Stimulated activated CD4-positive, alpha-beta T cell treated with anti-CD3 and anti-CD28 coated beads, Interleukin-12 subunit alpha, Interleukin-12 subunit beta, amount 100 ng/mL, for 4 hours (primary cell): ENCODE measurements at places on chromosomes 2 and 18.

DNA sequence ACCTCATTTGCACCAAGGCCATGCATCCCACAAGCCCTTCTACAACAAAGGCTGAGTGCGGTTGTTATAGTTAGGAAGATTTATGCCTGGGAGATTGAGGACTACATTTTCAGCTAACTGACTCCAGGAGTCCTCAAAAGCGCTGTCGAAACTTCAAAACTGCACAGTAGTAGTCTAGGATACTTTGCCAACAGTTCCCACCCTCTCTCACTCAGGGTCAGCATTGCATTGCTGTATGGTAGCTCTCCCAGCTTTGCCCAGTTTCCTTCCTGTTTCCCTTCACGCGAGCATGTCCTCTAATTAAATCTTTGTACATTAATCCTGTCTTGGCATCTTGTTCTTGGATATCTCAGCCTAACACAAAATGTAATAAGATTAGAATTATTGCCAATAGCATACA lies 420.6 kb upstream of the UBE2E3 start:
- DNase-seq, result no peak

- DNase-seq, result no peak
Measured at GRCh38 chr2:42754021-42754775, 9.7 kb downstream of the OXER1 start.

DNA sequence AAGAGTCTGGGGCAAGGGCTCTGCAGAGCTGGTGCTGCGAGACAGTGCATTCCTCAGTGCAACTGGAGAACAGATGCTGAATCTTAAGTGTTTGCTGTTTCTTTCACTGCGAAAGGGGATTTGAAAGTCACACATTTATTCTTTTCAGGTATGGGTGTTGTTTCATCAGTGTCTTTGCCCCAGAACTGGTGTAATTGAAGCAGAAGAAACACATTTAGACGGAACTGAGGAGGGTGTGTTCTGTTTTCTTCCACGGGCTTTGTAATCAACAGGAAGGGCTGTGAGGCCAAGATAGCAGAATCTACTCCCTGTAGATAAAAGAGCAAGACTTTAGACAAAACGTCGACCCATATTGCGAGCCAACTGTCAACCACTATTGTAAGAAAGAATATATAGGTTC lies 151.9 kb downstream of the EPHA4 start:
- no peak for DNase-seq

GRCh38 chr2:189512879-189513278 lies 67.7 kb downstream of the SLC40A1 start:
- DNase-seq, result no peak

GRCh38 chr2:7262727-7263126 lies 345.5 kb downstream of the RNF144A start:
- DNase-seq, result no peak

GRCh38 chr2:159710601-159711180 lies 1.6 kb upstream of the MARCHF7 start:
- DNase-seq, result no peak

GRCh38 chr2:114034742-114035141 lies 144.9 kb downstream of the ACTR3 start:
- no peak for DNase-seq

DNA sequence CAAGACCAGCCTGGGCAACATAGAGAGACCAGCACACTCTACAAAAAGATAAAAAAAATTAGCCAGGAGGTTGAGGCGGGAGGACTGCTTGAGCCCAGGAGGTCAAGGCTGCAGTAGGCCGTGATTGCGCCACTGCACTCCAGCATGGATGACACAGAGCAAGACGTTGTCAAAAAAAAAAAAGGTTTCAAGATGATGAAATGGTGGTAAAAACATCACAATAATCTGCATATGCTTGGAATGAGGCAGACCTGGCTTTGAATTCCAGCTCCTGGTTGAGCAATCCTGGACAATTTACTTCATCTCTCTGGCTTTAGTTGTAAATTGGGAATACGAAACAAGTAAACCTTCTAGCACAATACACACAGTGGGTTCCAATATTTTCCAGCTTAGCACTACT lies 24.1 kb downstream of the USP40 start:
- no peak for DNase-seq

GRCh38 chr2:195813421-195813820 lies 156.4 kb downstream of the SLC39A10 start:
- no peak for DNase-seq

DNA sequence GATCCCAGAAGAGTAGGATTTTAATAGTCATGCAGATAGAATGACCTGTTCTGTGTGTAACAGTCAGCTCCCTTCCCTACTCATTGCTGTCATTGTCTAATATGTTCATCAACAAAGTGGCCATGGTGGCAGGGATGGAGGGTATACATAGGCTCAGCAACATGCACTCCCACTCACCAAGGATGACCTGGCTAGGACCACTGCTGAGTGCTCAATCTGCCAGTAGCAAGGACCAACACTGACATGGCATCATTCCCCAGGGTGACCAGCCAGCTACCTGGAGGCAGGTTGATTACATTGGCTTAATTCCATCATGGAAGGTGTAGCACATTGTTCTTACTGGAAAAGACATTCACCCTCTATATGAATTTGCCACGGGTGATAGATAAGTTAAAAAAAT lies 401.7 kb upstream of the CELF4 start:
- no peak for DNase-seq

DNA sequence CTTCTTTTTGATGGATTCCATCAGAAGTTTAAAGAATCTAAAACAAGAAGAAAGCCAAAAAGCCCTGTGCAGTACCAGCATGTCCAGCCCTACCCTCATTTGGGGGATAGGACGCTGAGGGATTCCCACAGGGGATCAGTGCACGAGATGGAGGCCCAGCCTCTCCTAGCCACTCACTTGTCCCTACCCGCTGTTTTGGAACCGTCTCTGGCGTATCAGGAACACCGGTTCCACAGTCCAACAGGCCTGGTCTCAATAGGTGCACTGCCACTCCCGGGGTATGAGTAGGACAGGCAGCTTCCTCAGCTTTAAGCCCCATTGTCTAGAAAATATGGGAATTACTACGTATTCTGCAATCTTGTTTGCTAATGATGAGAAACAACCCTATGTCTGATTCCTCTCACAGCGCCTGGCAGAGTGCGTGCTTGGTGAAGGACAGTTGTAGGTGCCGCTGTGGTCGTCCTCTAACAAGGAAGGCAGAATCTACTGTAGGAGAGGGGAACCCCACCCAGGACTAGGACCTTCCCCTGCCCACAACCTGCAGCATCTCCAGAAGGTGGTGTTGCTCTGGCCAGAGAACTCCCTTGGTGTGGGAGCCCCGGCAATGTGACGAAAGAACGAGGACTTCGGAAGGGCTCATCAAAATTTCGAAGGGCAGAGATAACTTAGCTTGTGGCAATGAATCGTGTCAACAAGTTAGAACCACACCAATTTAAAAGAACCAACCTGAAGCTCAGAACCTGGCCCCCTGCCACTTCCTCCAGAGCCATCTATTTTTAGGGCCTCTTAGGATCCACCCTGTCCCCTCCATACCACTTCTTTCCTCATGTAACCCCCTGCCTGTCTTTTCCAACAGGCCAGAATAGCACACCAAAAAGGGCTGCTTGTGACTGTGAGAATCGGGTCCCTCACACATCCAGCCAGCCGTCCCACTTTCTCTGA lies 71.7 kb downstream of the POLR1A start:
- DNase-seq, result no peak

DNA sequence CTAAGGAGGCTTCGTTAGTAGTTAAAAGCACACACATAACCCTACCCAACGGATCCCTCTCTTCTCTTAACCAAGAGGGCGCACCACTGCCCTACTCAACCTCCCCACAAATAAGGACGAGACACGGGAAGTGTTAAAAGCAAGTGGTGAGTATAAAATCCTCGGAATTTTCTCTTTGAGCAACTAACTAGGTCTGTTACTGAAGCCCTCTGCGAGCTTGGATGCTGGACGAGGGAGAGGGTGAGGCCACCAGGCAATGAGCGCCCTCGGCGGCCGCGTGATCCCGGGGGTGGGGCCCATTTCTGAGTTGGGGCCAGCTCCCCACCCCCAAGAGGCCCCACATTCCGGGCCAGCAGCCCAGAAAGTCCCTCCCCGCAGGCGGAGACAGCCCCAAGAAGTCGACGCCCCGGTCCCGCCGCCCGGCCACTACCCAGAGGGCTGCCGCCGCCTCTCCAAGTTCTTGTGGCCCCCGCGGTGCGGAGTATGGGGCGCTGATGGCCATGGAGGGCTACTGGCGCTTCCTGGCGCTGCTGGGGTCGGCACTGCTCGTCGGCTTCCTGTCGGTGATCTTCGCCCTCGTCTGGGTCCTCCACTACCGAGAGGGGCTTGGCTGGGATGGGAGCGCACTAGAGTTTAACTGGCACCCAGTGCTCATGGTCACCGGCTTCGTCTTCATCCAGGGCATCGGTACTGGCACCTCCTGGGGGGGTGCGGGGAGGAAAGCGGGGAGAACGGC lies at the start of gene CYBRD1:
CYBRD1 (plus strand) TSS at position 423 of the 736 bp plus-strand sequence; CDS start at position 495, 72 bp downstream.
- no peak for DNase-seq

DNA sequence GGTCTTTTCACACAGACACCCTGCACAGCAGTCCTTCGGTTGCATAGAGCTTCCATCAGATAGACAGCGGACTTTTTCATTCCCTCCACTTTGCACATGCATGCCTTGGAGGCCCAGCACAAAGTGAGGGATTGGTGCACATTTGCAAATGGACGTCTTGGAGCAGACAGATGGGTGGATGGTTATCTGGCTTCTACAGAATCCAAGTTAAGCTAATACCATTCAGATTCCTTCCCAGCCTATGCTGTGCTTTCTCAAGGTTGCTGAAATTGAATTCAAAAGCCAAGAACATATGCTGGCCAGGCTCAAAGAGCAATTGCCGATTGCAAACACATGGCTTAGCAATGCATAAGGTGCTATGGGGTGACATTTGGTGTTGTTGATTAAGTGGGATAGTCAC lies 186.4 kb downstream of the VAPA start:
- no peak for DNase-seq

DNA sequence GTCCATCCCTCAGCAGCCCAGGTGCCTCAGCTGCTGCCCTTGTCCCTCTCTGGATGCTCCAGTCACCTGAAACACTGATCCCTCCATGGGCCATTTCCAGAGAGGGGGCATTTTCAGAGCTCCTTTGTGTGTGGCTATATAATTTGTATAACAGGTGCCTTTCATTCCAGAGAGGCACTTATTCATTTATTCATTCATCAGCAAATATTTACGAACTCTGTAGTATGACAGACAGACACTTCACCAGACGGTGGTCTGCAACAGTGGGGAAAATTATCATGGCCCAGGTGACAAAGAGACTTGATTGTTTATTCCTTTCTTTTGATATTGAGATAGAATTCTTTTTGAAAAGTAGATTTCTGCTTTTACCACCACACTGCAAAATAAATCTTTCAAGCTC lies 361.7 kb downstream of the TMEM182 start:
- no peak for DNase-seq

DNA sequence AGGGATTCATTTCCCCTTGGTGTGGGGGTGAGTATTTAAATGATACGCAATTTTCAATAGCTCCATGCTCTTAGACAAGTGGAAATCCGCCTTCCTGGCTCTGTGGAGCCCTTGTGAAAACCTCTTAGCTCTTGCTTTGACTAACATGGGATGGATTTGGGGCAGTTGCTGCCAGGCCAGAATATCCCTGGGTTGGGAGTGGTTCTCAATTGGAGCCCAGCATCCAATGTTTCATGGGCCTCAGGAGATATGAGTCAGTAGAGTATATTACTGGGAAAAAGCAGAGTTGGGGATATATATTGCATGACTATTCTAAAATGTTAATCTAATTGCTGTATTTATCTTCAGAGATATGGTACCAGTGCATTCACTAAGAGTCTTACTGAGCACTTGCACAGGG lies 104.4 kb upstream of the IL1R2 start:
- DNase-seq, result no peak

GRCh38 chr18:12679183-12679786 lies 21.4 kb upstream of the SPIRE1 start:
- no peak for DNase-seq

DNA sequence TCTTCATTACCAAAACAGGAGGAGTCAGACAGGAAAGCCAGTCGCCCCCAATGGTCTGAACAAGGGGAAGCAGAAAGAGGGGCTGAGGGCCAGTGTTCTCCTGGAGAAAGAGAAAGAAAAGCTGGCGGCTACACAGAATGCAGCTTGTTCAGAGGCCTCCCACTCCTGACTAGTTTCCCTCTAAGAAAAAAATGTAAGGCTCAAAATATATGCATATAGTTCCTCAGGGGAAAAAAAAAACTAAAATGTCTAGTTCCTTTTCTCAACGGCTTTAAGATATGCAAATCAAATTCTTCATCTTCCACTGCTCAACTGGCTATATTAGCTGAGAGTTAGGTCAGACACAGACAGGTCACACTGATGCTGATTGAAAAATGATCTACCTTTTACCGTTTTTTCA lies 18.6 kb downstream of the MBOAT2 start:
- DNase-seq, result no peak

DNA sequence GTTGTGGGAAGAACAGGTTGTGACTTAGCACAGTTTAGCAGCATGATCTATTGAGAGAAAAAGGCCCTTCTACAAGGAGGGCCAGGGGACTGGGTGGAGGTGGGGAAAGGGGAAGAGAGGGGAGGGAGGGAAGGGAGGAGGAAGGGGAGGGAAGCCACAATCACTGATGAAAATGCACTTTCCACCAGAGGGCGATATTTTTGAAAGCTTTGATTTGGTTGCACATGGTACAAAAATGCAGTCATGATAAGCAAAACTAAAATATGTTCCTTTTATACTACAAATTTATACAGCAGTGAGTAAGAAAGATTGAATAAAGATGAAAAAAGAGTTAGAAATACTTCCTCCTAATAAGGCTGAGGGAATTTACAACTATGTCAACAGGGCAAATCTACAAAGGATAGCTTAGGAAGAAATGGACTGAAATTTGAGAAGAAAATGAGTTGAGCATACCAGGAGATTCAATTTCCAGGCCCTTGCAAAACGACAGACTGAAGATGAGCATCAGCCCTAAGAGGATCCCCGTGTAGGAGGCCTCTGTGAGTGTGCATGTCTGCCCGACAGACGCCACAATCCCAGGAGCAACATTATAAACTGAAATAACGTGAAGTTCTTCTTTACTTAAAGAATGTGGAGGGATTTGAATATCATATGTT lies 17.2 kb downstream of the SH3YL1 start:
- DNase-seq, result no peak

DNA sequence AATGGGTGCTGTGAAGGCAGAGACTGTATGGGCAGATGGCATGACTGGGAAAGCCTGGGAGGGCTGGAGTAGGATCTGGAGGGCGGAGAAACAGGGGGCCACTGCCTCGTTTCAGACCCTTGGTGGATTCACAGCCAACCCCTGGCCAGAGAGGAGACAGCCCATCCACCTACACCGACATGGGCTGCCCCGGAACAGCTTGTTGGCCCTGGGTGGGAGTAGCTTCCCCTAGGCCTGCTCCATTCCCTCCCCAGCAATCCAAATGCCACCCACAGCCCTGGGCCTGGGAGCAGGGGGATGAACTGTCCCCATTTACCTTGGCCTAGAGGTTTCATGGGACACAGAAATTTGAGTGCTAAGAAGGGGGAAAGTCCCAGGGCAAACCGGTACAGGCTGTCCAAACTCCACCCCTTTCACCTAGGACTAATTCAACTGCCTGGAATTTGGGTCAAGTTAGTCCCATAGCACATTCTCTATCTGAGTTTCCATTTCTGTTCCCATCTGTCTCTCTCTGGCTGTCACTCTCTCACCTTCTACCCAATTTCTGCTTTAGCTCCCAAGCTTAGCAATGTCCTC lies 37.0 kb downstream of the LBH start:
- no peak for DNase-seq

GRCh38 chr2:219003979-219004378 lies 10.8 kb upstream of the CRYBA2 start:
- DNase-seq, result no peak
